ENCODE measurements at places on chromosomes 16 and 17.

GRCh38 chr17:57293077-57293476, 36.8 kb downstream of the MSI2 start:
- no peak for DNase-seq

DNA sequence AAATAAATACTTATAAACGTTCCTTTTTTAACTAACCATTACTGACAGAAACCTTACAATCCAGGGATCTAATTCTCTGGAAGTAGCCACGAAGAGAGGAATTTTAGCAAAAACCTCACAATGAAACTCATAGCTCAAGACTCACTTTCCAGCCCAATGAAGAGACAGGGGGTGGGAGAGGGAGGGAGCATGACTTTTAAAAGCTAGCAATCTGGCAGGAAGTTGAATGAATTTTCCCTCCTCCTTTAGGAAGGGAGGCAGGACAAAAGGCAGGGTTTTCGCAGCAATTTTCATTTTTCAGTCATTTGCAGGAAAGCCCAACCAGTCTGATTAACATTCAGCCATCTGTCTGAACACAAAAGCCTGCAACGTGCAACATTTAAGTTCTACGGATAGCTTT, 381.5 kb upstream of the PSMD7 start:
- no peak for DNase-seq

DNA sequence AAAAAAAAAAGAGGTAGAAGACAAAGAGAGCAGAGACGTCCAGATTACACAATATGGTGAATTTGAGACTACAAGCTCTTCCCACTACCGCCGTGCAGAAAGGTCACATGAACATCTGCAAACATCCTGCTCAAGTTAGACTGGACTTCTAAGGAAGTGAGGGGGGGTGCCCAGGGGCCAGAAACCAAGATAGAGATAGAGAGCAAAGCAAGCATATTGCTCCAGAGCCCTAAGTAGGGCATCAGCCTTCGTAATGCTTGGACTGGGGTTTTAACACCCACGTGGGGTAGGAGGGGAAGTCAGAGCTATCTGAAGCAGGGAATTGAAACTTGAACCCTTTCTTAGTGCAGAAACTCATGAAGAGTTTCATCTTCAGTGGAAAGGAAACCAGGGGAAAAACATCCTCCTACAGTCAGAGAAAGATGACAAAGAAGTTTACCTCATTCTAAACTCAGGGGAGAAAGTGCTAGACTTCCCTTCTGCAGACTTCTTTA, 8.7 kb downstream of the CLEC19A start:
- peak; percentile 28 for DNase-seq

GRCh38 chr16:35733278-35733965, 2274.0 kb downstream of the TP53TG3F start:
- no peak for DNase-seq

DNA sequence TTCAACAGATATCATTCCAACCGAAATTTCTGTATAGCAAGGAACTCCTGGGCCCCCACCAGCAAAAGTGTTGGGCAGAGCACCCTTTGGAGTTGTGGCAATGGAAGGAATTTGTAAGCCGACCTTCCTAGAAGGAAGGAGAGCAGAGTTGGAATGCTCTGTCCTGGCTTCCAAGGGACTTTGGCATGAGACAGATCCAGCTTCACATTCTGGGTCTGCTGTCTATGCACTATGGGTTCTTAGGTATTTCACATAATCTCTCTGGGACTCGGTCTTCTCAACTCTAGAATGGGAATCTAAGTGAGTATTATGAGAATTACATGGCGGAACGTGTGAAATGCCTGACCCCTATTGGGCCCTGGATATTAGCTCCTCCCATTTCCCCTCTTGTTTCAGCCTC, 63.2 kb upstream of the MARCHF10 start:
- DNase-seq, result no peak

- no peak for DNase-seq
Measured at GRCh38 chr17:80830020-80830780, 161.4 kb upstream of the CHMP6 start.

GRCh38 chr16:70454222-70455034, at the start of gene FCSK:
FCSK (plus strand) TSS chr16:70454595; CDS start chr16:70463191, 8,596 bp downstream.
- peak; percentile 55 for DNase-seq

GRCh38 chr17:73985466-73986015, 217.9 kb upstream of the RPL38 start:
- no peak for DNase-seq

GRCh38 chr16:58862334-58863021, 128.4 kb upstream of the GOT2 start:
- DNase-seq, result no peak

GRCh38 chr17:43832976-43833829, at the start of gene MPP3:
MPP3 (minus strand) TSS chr17:43833146; CDS start chr17:43831906, 1,240 bp downstream.
- peak; percentile 20 for DNase-seq

GRCh38 chr16:67653128-67653788, 6.8 kb downstream of the ACD start:
- no peak for DNase-seq
